ENCODE measurements at places on chromosomes 3 and 15.

DNA sequence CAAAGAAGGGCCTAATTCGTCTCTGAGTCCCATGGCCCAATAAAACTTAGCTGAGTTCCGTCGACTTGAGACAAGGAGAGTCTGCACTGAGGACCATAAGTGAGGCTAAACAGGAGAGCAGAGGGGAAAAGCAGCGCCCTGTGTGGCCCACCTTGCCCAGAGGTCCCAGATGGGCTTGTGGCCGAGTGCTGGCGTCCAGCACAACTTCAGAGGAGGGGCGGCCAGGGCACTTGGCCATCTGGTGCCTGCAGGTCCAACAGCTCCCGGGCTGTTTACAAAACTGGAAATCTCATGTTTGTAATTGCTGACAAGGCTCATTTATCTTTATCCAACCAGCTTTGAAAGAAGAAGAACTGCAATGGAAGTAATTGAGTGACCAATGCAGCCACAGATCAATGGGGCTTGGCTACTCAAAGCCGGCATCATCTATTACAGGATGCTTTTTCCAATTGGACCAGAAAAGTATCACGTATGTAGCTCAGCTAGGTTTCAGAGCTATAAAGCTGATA lies 306.3 kb downstream of the OCA2 start:
- no peak for DNase-seq

DNA sequence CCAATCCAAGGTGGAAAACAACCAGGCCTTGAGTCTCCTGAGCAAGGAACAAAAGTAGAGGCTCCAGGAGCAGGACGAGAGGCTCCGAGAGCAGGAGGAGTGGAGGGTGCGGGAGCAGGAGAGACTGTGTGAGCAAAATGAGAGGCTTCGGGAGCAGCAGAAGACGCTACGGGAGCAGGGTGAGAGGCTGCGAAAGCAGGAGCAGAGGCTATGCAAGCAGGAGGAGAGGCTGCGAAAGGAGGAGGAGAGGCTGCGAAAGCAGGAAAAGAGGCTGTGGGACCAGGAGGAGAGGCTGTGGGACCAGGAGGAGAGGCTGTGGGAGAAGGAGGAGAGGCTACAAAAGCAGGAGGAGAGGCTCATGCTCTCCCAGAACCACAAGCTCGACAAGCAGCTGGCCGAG lies 60.3 kb upstream of the UBE2Q2 start:
- DNase-seq, result no peak

DNA sequence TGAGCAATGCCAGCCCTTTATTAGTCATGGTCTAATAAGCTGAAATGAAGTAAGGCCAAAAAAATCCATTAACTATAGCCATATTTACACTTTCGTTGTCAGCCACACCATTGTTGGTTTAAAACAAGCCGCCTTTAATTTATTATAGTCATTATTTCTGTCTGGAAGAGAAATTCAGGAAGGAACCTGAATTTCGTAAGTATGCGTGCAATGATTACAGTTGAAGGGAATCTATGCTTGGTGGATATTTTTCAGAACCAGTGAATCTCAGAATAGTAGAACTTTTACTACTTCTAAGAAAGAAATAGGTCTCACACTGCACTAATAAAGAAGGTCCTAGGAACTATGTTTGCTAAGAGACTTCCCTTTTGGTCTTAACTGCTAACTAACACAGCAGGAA lies 59.1 kb downstream of the FAM43A start:
- DNase-seq, result no peak

DNA sequence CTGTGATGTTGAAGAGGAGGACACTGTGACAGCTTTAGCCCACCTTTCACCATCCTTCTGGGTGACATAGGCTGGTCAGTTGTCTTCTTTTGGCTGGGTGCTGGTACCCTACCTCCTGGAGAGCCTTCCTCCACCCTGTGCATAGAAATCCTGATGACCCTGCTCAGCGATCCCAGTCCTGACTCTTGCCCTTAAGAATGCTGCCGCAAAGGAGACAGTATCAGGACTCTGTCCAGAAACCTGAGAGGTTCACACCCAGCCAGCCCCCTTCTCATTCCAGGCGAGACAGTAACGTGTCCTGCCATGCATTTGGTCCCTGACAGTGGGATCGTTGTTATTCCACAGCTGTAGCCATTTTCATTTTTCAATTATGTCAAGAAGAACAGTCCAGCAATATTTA lies 312.8 kb upstream of the CHRM5 start:
- DNase-seq, result no peak

- no peak for DNase-seq
Observed at GRCh38 chr3:156271508-156271907, 151.1 kb downstream of the KCNAB1 start.

GRCh38 chr15:26128611-26129140 lies 265.5 kb upstream of the ATP10A start:
- no peak for DNase-seq

DNA sequence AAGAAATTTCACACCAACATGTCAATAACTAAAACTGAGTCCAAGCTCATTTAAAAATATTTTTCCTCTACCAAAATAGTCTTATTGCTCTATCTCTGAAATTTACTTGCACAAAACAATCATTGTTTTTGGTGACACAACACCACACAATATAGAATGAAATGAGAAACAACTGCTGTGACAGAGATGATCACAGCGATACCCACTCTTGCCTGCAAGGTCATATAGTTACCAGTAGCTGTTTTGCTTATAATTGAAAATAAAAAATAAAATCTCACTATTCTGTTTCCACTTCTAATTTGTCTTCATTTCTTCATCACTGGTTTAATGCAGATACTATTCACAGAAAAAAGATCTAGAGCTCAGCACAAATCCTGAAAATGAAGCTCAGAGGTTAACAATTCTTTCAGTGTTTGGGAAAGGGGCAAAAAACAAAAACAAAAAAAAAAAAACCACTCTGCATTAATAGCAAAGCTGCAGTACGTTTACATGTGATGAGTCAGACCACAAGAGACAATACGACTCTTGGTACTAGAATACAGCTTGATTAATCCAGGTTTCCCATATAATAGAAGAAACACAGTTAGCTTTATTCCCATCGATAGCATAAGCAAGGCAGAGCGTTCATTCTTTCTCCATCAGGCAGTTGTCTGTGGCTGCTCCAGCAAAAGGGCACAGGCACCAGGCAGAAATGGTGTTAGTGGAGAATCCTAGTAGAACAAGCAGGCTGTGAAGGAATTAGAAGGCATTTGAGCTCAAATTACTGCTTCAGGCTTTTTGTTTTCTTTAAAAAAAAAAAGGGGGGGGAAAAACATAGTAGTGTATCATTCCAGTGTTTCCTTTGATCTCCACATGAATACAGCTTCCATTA lies 773 bp downstream of the ANKRD28 start:
- DNase-seq, result peak; percentile 44

- no peak for DNase-seq
Observed at GRCh38 chr3:79012530-79012913, 755.3 kb downstream of the ROBO1 start.

DNA sequence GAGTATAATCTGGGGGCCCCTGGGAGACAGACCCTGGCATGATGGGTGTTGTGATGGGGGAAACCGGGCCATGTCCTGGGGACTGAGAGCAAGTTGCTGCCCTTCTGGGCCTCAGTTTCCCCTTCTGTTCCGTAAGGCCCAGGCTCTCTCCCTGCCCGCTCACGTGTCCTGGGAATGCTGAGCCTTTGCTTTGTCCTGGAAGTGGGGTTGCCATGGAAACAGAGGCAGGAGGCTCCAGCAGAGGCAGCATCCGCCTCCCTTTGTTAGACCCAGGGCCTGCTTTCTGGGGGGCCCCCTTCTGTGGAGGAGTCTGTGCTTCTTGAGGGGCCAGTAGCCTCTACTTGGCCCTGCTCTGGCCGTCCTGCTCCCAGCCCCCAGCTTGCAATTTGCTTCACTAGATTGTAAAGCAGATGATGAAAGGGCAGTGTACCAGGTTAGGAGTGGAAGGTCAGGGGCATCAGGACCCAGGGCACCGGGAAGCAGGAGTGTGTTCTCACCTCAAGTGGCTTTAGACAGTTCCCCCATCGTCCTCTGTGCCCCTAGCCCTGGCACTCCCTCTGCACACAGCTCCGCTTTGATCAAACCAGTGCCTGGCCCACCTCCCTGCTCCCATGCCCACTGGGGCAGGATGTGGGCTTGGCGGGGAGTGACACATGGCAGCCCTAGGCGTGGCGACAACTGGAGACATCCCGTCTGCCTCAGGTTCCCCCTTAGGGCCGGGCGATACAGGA lies 105.6 kb downstream of the FBLN2 start:
- no peak for DNase-seq

DNA sequence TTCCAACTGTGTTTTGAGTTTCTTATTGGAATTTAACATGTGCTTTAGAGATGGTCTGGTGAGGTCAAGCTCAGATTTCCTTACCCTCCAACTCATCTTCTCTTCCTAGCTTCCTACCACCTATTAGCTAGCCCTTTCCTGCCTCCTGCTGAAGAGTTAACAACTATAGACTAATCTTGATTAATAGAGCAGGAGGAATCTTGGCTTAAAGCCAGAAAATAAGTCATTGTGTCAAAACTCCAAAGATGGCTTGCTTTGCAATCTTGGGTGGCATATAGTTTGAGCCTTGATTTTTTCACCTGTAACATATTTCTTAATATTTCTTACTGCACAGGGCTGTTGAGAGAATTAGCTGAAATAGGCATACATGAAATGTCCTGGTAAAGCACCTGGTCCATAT lies 27.3 kb downstream of the BCL2L10 start:
- no peak for DNase-seq

- no peak for DNase-seq
Observed at GRCh38 chr3:32453346-32453745, 49.3 kb downstream of the CMTM6 start.

- no peak for DNase-seq
Observed at GRCh38 chr15:87755226-87755625, 501.3 kb downstream of the NTRK3 start.

All from fibroblast of skin of left quadriceps (primary cell).